ENCODE measurements at places on chromosomes 6 and 20.

DNA sequence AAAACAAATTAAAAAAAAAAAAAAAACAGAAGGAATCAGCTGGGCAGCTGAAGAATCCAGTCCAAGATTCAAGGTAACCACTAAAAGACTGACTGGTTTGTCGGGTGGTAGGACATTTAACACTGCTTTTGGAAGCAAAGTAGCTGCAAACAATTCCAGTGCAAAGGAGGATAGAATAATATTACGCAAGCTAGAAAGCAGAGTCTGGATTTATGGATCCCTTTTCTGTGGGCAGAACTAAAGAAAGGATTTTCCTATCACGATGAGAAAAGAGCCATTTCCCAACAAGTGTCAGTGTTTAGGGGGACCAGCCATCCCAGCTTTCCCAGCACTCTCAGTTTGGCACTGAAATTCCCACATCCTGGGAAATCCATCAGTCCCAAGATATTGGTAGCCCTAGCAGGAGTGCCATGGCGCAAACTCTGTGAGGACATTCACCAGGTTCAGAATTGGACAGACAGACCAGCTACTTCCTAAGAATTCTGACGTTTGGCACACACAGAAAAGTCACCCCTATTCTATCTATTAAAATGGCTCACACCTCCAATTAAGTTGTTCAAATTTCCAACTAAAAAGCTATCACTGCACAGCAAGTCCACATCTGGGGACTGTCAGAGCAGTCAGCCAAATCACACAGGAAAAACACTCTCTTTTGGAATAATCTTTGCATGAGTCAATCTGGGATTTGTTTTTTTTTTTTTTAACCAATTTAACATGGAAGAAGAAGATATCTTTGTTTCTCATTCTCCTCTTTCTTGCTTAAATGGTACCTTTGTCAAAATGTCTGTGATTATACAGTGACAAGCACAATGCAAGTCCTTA is 356.8 kb upstream of the ARID1B start:
- no peak for DNase-seq

DNA sequence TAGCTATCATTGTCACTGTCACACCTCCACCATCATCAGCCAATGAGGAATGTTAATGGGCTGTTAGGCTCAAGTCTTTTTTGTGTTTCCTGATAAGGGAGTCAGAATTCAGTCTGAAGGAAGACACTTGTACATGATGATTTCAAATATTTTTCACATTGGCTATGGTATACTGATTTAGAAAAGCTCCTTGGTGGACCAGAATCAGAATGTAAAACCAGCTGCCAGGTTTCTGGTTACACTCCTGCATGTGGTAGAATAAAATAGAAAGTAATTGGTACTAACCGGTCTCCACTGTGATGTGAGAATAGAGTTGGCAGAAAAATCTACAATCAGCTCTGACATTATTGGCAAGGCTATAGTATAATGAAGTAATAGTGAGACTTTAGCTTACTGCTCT is 10.7 kb downstream of the COL9A1 start:
- DNase-seq, result no peak

GRCh38 chr6:14211562-14211942 is 94.0 kb downstream of the CD83 start:
- no peak for DNase-seq

DNA sequence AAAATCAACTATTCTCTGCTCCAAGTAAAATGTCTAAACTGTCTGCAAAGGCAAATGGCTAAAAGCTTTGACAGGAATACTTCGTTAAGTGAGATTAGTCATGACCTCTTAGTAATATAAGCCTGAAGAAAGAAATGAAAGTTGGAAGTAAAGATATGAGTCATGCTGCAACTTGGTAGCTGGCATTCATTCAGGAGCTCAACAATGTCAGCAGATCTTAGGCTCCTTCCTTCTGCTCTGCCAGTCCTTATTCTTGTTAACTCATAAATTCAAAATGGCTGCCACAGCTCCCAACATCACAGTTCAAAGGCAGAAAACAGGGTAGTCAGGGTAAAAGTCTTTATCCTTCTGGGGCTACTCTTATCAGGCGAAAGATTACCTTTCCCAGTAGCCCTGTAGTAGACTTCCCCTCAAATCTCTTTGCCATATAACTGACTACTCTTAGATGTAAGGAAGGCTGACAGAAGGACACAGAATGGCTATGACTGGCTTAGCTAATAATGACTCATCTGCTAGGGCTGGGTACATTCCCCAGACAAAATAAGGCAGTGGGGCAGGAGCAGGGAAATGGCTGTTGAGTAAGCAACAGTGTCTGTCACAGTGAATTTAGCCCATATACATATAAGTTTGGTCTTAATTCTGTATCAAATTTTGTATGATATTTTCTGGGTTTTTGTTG is 24.4 kb upstream of the C6orf62 start:
- no peak for DNase-seq

DNA sequence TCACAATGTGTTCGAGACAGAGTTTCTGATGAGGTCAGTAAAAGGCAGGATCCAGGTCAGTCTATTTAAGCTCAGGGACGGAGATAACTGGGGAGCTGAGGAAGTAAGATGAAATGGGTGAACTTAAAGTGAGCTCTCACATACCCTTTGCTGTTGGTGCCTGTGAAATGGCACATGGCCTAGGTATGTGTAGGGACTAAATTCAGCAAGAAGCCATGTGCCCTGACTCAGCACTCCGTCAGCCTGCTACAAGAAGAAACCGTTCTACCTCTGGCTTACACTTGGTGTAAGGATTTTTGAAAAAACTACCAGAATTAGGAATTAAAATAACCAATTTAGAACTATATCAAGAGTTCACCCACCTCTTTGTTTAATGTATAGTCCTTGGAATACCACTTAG is 41.1 kb upstream of the TRDN start:
- no peak for DNase-seq

GRCh38 chr6:26404546-26404945 is 2.5 kb downstream of the BTN3A1 start:
- DNase-seq, result no peak

DNA sequence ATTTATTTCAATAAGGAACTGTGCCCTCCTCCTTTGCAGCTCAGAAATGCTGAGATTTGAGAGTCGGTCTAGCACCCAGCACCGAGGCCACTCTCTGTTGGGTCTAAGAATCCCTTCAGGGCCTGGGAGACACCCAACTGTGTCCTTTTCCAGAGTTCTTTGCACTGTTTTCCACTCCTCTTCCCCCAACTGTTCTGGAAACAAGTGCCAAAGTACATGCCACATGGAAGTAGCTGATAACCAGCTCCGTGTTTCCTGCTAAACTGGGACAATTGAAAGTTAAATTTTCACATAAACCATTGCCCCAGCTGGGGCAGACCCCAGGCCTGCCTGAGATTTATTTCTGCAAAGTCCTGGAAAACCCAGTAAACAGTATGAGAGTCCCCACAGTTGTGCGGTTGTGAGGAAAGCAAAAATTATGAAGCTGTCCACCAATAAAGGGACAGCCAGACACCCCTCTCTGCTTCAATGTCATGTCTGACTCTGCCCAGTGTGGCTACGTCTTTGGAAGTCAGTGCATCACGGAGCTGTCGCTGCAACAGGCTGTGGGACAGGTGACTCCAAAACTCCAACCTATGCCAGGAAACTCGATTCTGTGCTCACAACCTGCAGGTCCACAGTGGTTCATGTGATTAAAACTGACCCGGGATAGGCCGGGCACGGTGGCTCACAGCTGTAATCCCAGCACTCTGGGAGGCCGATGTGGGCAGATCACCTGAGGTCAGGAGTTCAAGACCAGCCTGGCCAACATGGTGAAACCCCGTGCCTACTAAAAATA is 178.0 kb upstream of the AFDN start:
- DNase-seq, result no peak

GRCh38 chr6:7723041-7723447 is 2.9 kb upstream of the BMP6 start:
- DNase-seq, result peak; percentile 47

GRCh38 chr6:125743604-125744003 is 5.8 kb upstream of the HEY2 start:
- no peak for DNase-seq

GRCh38 chr6:145629478-145629877 is 105.8 kb downstream of the EPM2A start:
- DNase-seq, result peak; percentile 68

GRCh38 chr20:62063315-62063980 is 2.2 kb downstream of the TAF4 start:
- peak; percentile 47 for DNase-seq

- DNase-seq, result no peak
Observed at GRCh38 chr20:20815711-20816455, 103.4 kb upstream of the RALGAPA2 start.

GRCh38 chr6:125114248-125114858 is 39.2 kb upstream of the TPD52L1 start:
- DNase-seq, result peak; percentile 63

DNA sequence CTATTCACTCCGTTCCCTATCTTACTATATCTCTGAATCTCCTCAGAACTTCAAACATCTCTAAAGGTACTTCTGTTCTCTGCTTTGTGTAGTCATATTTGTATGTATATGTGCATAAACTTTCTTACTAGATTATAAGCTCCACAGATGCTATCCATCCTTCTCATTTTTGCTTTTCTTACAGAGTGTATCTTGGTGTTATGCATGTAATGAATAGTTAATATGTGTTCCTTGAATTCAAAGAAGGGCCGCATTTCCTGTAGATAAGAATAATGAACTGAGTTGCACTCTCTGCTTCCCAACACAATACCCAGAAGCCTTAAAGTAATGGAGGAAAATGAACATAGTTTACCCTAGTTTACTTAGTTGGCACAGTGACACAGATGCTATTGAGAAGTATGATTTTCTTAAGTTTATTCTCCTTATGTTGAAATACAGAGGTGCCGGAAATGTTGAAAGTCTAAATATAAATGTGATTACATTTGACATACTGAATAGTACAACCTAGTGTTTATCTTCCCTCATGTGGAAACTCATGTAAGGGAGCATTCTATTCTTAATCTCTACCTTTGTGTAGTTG is 6.0 kb downstream of the NUS1 start:
- DNase-seq, result no peak

DNA sequence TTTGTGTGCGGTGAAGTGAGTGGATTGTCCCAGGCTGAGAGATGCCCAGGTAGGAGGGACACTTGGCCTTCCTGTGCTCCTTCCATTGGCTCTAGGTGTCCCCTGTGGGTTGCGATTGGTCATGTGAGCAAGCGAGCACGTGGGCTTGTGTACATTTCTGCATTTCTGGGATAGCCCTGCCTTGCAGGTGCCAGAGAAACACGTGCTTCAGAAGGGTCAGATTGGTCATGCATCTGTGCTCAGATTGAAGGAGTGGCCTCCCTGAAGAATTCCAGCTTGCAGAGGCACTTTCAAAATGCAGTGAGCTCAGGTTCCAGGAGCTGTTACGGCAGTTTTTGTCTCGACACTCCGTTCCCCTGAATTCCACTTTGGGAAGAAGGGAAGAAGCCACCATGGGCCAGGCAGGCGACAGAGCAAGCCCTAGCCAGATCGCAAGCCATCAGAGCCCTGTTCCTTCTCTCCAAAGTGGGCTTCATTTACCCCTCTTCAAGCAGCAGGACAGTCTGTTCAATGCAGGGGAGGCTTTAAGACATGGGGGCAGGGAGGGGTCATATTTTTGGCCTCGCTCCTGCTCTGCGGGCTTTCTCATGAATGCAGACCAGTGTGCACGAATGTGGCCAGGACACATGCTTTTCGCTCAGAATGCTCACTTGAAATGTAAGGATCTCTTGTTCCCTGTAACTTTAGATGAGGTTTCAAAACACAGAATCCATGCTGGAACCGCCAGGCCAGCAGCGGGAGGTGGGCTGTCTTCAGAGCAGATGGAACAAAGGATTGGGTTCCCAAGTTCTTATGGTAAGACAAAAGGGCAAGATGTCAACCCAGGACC is 78.6 kb upstream of the AKAP12 start:
- DNase-seq, result no peak

- DNase-seq, result no peak
Observed at GRCh38 chr20:944774-945410, 28.8 kb upstream of the ANGPT4 start.
